Stimulated activated CD4-positive, alpha-beta T cell treated with anti-CD3 and anti-CD28 coated beads, Interleukin-1b, Interleukin-23, amount 100 ng/mL, for 1 hour (primary cell): ENCODE measurements at places on chromosomes 1 and 21.
A peak's percentile ranks its signal among the peaks of the same experiment; 100 is the strongest.

GRCh38 chr1:79353224-79353623, 346.7 kb upstream of the ADGRL4 start:
- DNase-seq = no peak

GRCh38 chr1:240258910-240259309, 167.2 kb downstream of the FMN2 start:
- no peak for DNase-seq

DNA sequence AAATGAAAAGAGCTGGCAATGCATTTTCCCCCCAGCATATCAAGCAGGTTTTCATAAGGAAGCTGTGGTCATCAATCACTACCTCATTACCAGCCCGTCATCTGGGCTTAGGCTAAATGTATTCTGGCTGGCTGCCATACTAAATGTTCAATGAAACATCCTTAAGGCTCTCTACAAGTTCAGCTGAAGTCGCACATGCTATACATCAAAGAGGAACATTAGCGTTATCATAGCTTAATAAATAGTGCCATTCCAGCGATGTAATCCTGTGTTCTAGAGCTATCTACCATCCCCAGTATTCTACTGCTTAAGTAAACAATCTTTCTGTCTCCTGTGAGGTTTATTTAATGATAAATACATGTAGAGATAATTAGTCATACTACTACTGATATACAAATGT, 288.8 kb downstream of the DPYD start:
- no peak for DNase-seq

- DNase-seq = no peak
Measured at GRCh38 chr1:153629971-153630370, 1.7 kb downstream of the S100A1 start.

DNA sequence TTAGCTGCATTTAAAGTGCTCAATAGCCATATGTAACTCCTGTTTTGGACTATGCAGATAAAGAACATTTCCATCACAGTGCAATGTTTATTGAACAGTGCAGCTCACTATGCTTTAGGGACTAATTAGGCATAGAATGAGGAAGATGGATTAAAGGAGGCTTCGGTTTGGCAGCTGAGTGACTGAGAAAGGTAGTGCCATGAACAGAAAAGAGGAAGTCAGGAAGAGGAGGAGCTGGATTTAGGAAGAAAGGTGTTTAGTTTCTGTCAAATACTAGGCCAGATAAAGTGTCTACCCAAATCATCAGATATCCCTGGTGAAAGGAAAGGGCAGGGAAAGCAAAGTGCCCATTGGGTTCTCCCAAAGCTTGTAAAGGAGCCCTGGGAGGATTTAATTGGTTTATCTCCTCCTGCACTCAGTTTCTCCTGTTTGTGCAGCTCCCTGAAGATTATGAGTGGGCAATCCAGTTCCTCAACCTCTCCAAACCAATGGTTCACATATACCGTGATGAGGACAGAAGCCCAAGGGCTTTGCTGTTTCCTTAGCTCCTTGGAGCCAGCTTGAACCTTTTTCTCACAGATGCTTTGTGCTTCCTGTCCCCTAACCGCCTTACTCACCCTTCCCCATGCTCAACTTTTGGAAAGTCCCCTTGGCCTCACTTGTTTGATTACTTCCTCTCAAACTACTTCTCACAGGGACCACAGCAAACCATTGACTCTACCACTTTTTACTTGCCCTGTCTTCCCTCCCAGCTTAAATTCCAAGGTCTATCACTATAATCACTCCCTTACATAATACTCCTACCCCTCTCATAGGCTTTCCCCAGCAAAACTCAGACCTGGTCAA, 3.5 kb upstream of the RAP1A start:
- peak; percentile 26 for DNase-seq

- DNase-seq = no peak
Measured at GRCh38 chr1:50966991-50967390, 3.1 kb upstream of the CDKN2C start.

- DNase-seq = no peak
Measured at GRCh38 chr1:232213928-232214327, 416.0 kb downstream of the SIPA1L2 start.

DNA sequence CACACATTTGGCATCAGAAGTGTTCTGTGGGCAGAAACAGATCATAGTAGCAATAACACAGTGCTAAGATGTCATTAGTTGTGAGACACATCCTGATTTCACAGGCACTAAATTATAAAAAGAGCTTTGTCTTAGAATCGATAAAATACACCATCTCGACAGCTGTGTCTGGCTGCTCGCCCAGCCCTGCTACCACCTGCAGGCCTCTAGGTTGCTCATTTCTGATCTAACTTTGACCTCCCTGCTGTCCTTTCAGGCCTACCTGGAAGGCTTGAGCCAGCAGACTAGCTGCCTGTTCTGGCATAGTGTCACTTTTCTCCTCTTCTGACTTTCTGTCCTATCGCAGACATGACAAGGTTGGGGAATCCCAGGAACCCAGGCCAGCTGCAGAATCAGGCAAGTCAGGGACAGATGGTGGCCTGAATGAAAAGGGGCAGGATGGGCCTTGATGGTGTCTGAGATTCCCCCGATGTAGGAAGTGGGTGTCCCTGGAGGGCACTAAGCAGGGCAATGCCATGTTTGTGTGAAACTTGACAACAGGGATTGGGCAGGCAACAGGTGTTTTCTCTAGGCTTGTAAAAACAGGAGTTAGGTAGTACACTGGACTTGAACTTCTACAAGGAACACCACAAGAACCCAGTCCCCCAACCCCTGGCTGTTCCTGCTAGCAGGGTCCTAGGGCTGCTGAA, 66.6 kb upstream of the RHOU start:
- DNase-seq = no peak

GRCh38 chr1:53022179-53022578, 39.8 kb upstream of the PODN start:
- DNase-seq = no peak

- DNase-seq = peak; percentile 57
Measured at GRCh38 chr1:18875107-18875795, 15.8 kb upstream of the TAS1R2 start.

DNA sequence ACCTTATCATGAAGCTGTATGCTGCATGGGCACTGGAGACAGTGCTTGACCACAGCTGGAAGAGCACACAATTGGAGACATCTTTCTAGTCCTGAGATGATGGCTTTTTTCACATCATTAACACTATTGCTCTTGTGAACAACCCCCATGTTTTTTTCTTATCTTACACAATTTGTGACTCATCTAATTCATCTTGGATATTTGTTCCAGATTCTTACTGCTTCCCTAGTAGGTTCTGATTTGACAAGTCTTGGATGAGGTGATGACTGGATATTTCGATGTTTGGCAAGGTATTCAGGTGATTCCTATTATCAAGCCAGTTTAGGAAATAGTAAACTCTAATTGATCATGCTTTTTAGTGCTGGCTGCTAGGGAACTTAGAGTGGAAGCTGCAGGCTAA, 23.7 kb downstream of the HLX start:
- no peak for DNase-seq

DNA sequence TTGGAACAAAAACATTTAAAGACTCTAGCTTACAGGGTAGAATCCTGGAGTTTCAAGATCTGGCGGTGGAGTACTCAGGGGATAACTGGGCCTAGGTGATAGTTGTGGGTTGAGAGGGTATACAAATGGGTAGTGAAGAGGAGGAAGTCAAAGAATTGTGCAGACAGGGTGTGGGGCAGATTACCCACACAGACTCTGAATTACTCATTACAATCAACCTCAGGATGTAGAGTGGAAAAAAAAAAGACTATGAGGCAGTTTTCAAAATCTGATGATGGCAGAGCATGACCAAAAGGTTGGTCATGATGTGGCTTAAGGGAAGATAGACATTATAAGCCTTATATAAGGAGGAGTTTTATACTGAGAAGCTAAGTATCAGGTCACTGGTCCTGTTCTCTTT, 44.1 kb upstream of the GLIS1 start:
- no peak for DNase-seq

GRCh38 chr1:33175865-33176264, 6.0 kb downstream of the TRIM62 start:
- no peak for DNase-seq

GRCh38 chr1:208272311-208272710, 28.1 kb upstream of the PLXNA2 start:
- DNase-seq = no peak

DNA sequence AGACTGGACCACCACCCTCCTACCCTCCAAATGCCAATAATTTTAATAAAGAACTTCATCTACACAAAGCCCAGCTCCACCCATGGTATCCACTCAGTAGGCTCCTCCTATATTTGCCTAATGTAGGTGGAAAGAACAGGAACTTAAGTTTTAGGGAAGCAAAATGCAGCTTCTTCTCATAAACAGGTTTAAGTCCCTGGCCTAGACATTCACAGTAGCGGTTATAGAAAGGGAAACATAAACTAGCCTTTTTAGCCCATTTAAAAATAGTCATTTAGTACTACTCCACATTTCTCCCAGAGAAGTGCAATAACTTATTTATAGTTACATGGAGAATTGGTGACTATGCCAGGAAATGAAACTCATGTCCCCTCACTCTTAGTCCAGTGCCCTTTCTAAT, 56.6 kb upstream of the CPLANE2 start:
- DNase-seq = no peak

DNA sequence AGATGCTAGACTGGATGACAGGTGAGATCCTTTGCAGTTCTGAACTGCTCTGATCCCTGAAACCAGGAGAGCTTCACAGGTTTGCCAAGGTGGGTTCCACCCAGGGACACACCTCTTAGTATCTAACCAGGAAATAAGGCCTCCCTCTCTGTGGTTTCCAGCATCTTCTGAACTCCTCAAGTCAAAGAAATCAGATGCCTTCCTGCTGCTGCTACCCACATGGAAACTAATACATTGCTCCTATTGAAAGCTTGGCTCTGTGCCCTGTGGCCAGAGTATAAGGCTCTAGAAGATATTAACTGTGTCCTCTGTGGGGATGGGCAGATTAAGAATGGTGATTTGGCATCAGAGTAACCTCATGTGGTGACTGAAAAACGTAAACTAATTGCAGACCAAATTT, 75.0 kb upstream of the MRPS6 start:
- DNase-seq = no peak

- DNase-seq = no peak
Measured at GRCh38 chr1:44946725-44947062, 39.7 kb downstream of the EIF2B3 start.

- DNase-seq = no peak
Measured at GRCh38 chr21:38269576-38269936, 12.8 kb downstream of the KCNJ15 start.

- no peak for DNase-seq
Measured at GRCh38 chr21:33541105-33541711, 709 bp downstream of the GART start.

- DNase-seq = no peak
Measured at GRCh38 chr1:5318143-5318816, 663.9 kb downstream of the AJAP1 start.

GRCh38 chr1:161727256-161727924, 6.0 kb downstream of the FCRLB start:
- DNase-seq = no peak

GRCh38 chr1:97909266-97909665, 11.6 kb downstream of the DPYD start:
- DNase-seq = no peak

DNA sequence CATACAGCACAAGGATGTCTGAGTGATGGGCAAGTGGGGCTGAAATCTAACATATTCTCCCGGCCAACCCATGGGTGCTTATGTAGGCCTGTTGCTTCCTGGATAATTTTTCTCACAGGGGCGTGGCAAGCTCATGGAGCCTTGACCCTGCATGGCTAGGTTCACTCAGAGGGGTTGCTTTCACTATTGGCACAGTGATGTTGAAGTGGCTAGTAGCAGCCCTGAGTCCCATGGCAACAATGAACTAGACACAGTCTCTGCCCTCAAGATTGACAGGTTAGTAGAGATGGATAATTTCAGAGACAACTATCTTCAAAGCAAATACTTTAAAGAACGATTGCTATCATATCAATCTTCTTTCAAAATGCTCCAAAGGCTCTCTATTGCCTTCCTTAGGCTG, 6.5 kb upstream of the MAB21L3 start:
- no peak for DNase-seq

DNA sequence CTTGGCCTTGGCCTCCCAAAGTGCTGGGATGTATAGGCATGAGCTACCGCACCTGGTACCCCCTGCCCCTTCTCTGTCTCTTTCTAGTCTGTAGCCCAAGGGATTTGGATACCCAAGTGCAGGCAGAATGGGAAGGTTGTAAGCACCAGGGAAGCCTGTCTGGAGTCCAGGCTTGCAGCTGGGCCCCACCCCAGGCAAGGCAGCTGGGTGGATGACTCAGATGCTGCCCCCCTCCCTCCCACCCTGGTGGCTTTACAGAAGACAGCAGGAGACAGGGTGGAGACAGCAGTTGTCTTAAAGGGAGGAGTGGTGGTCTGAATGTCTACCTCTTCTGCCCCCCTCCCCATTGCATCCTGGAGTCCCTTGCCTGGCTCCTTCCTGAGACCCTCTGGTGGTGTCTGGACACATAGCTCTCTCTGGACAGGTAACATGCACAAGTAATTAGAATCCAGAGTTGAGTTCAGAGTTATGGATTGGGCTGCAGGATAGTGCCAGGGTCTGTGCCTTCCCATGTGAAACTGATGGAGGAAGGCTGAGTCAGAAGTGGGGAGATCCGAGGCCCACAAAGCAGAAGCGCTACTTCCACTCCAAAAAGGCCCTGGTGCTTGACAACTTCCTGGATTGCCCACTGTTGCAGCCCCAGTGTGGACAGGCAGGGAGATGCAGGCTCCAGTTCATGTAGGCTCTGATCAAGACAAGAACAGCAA, 5.1 kb downstream of the LMNA start:
- DNase-seq = no peak

GRCh38 chr1:36207339-36207738, 16.9 kb upstream of the THRAP3 start:
- no peak for DNase-seq

DNA sequence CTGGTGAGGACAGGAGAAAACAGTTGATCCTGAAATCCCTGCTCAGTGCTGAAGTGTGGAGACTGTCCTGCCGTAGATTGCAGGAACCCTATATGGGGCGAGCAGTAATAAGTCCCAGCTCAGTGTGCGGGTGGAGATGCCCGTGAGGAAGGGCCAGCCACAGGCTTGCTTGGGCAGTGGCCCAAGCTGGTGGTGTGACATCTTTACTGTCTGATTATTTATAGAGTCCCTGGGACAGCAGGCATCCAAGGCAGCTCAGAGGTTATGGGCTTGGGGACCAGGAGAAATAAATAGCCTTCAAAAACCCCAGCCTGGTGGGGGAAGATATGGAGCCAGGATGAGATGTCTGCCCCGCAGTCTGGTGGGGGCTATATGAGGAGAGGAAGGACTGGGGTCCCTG, 170.7 kb upstream of the POU3F1 start:
- no peak for DNase-seq

GRCh38 chr1:185016880-185017279, 28.5 kb upstream of the RNF2 start:
- DNase-seq = no peak

- DNase-seq = no peak
Measured at GRCh38 chr1:72227667-72228066, 54.7 kb downstream of the NEGR1 start.

DNA sequence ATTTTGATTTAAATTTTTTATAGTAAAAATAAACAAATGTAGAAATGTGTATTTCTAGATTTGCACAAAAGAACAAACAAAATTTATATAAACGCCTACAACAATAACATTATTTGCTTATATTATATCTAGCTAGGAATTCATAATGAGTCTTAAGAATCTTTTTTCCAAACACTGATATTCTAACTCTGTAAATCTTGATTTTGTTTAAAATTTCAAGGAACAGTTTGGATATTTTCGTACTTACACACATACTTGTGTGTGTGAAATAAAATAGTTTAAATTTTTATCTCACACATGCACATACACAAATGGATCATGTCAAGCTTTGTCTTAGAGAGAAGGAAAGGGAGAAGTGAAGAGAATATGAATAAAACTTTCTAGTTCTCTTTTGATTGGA, 868.1 kb downstream of the LTN1 start:
- no peak for DNase-seq

GRCh38 chr1:155947292-155947691, 5.9 kb downstream of the RXFP4 start:
- DNase-seq = no peak
